Aorta (tissue), 5 donors: ENCODE measurements at places on chromosomes 3 and 15. TPM values are rescaled to one million over a fixed set of nuclear protein-coding genes. Genes with fewer than 3 reads are reported as not detected.

Gene ZNF621
- total RNA-seq = 24.1 TPM

Gene SLC6A1
- 2.3 TPM for total RNA-seq

Gene AZI2
- total RNA-seq = 85.2 TPM

DNA sequence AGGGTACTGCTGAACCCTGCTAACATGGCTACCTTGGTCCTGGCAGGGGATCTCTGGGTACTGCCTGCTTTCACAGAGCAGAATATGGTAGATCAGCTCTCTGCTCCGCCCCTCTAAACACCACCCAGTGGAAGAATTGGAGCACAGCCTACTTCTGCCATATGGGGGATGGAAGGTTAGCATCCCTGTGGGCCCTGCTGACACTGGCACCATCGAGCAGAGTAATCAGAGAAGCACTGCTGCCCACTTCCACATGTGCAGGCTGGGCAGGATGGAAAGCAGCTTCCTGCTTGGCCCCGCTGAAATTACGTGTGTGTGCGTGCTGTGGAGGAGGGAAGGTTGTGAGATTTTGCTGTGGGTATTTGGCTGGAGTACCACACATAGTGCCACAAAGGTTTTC is 24.8 kb downstream of the CCR1 start:
- DNase-seq = peak; percentile 62

GRCh38 chr15:55736756-55737155 is 6.2 kb downstream of the PRTG start:
- DNase-seq = no peak

DNA sequence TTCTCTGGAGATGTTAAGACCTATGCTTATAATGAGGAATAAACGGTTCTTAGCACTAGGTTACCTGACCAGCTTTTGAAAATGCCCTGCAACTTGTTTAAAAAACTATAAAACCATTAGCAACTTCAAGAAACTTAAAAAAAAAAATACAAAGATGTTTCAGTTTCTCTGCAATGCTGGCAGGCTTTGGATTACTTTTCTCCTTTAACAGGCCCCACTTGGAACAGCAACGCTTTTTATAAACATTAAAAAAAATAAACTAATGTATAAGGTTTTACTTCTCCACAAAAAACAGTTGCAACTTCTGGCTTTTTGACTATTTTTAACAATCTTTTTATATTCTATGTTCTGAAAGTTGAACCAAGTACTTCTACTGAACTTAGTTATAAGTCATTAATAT is 1006.7 kb downstream of the ROBO1 start:
- DNase-seq = no peak

DNA sequence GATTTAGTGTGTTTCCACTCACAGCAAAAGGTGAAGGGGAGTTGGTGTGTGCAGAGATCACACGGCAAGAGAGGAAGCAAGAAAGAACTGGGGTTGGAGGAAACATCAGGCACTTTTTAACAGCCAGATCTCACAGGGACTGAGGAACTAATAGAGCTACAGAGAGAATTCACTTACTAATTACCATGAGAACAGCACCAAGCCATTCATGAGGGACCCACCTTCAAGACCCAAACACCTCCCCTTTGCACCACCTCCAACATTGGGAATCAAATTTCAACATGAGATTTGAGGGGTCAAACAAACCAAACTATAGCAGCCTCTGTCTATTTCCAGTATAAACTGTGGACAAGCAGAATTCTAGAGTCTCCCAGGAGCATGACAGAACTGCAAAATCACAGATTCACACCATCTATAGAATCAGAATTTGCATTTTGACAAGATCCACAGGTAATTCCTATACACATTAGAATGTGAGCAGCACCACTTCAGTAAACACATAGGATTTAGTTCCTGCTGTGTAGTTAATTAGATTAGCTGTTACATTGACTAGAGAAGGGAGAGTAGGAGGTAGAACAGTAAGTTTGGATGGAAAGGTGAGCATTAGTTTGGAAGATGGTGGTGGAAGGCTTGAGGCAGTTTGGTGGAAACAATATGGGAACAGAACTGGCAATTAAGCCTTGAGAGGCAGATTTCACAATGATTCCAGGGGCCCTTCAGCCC is 311.7 kb downstream of the NSUN3 start:
- DNase-seq = no peak

GRCh38 chr3:149844091-149844490 is 31.1 kb downstream of the RNF13 start:
- DNase-seq = no peak

DNA sequence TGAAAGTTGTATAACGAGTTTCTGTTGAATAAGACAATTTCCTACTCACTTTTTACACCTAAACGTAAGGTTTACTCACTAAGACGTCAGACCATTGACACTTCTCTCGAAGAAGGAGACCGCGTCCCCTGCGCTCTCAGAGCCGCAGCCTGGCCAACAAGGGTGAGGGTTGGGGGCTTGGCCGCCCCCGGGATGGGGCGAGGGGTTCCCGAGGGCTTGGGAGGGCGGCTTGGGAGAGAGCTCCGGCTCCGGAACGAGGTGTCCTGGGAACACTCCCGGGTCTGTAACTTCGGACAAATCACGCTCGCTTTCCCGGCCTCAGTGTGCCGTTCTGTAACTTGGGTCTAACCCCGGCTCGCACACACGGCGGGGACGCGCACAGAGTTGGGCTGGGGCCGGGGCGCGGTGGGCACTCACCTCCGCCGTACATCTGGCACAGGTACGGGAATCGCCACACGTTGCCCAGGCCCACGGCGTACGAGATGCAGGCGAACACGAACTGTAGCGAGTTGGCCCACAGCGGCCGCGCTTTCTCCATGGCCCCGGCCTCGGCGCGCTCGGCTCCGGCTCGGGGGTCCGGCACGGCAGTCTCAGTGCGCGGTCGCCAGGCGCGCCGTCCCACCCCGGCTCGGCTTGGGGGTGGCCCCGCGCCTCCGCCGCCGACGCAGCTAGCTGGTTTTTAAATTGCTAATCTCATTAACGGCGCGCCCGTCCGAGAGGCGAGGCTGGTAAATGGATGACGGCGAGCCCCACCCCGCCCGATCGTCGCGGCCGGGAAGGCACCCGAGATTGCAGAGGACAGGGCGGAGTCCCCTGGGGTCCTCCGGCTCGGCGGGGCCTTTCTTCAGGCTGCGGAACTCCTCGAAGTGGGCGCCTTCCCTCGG is at the start of gene SLC6A20:
SLC6A20 (minus strand) TSS at position 655 of the 884 bp plus-strand sequence; CDS start at position 538, 117 bp downstream.
- no peak for DNase-seq

DNA sequence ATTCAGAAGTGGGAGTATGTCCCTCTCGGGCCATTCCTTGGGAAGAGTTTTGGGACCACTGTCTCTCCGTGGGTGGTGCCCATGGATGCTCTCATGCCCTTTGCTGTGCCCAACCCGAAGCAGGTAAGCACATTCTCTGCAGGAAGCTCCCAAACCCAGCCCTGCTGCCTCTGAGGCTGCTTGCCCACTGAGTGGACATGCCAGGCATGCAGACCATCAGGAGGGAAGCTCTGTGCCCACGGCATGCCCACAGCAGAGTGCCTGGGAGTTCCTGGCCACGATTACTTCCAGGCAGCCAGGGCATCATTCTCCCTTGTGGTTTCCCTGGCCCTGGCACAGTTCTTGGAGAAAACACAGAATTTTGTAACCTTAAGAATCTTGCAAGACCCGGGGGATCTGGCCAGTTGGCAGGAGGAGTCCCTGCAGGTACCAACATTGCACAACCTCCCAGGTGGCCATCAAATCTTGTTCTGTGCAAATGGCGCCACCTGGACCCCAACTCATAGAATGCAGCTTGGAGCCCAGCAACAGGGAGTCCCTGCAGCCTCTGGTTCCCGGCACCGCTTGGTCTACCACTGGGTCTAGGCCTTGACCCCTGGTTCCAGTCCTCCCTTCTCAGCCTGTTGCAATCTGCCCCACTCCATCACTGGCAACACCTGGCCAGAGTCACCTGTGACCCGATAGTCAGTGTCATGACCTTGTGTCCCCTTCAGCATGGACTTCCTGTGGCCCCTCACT is 20.4 kb downstream of the FAH start:
- peak; percentile 73 for DNase-seq

GRCh38 chr3:11563865-11564185 is 79.9 kb downstream of the VGLL4 start:
- DNase-seq = no peak

GRCh38 chr3:39262846-39263245 is 17.0 kb downstream of the CX3CR1 start:
- DNase-seq = no peak
